Fibroblast of villous mesenchyme (primary cell): ENCODE measurements at places on chromosomes 2 and 18. TPM values are rescaled to one million over a fixed set of nuclear protein-coding genes. Genes with fewer than 3 reads are reported as not detected.

The TMX3 gene
- total RNA-seq = 115 and 152 TPM in 2 replicates

The CIB4 gene
- not detected in 2 replicates for total RNA-seq

The SKA1 gene
- total RNA-seq = 9.0 and 13.4 TPM in 2 replicates

The XDH gene
- total RNA-seq = 0.32 and 0.43 TPM in 2 replicates

The PPIG gene
- total RNA-seq = 21.6 and 35.8 TPM in 2 replicates

The BCL11A gene
- total RNA-seq = 0.43 and 1.6 TPM in 2 replicates

The EPHA4 gene
- 1.9 and 17.3 TPM in 2 replicates for total RNA-seq

The MSH2 gene
- 17.1 and 22.9 TPM in 2 replicates for total RNA-seq

The IL37 gene
- 0.32 TPM in 1 of 2 replicates, not detected in the other for total RNA-seq

The MAPRE3 gene
- total RNA-seq = 3.5 TPM in 2 replicates

The TMEM198 gene
- total RNA-seq = 2.6 and 2.9 TPM in 2 replicates

The PDCL3 gene
- total RNA-seq = 17.1 and 25.5 TPM in 2 replicates

The EGR4 gene
- not detected in 2 replicates for total RNA-seq

The ALPP gene
- total RNA-seq = not detected in 2 replicates

The ZDBF2 gene
- 11.6 and 17.3 TPM in 2 replicates for total RNA-seq
